ENCODE measurements at places on chromosomes 7 and 10. TPM values are rescaled to one million over a fixed set of nuclear protein-coding genes. Genes with fewer than 3 reads are reported as not detected.

Gene RAB11FIP2
- 49.2 TPM for polyA plus RNA-seq

Gene FANK1
- polyA plus RNA-seq: 8.1 TPM

Gene WDR86
- polyA plus RNA-seq: 24.8 TPM

Gene CYP3A7
- polyA plus RNA-seq: 0.35 TPM

Gene LSM8
- 56.4 TPM for polyA plus RNA-seq

Gene CLEC5A
- polyA plus RNA-seq: 0.20 TPM

Gene UNCX
- polyA plus RNA-seq: 14.9 TPM

Gene ABCF2
- 26.8 TPM for polyA plus RNA-seq

Gene HOXA10
- 162 TPM for polyA plus RNA-seq

Gene FAM237B
- 0.40 TPM for polyA plus RNA-seq

Gene GIMAP7
- 17.9 TPM for polyA plus RNA-seq

Gene TMEM139
- 63.1 TPM for polyA plus RNA-seq

GRCh38 chr10:74328388-74328787 is 177.4 kb downstream of the ADK start:
- DNase-seq: no peak

DNA sequence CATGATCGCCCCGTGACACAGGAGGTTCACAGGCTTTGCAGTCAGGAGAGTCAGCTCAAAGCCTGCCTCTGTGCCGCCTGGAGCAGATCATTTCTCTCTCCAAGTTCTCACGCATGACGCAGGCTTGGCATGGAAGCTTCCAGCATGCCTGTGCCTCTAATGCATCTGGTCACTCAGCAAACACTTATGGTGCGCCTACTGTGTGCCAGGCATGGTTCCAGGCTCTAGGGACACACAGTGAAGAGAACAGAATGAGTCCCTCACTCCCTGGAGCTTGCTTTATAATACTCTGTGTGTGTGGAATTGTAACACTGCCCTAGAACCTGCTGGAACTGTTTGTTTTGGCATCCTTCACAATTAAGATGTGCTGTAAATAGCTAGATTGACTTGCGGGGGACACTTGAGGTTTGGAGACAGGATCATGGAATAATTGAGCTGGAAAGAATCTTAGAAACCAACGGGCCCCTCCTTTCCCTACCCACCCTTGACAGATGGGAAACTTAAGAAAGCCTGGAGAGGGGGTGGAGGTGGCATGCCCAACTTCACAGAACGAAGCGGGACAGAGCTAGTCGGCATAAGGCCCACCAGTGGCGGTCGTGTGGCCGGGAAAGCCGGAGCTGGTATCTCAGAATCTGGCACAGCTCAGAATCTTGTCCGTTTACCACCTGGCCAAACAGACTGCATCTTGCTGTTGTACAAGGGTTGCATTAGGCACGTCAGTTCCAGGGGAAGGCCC is 4.6 kb upstream of the MYH16 start:
- DNase-seq: no peak

DNA sequence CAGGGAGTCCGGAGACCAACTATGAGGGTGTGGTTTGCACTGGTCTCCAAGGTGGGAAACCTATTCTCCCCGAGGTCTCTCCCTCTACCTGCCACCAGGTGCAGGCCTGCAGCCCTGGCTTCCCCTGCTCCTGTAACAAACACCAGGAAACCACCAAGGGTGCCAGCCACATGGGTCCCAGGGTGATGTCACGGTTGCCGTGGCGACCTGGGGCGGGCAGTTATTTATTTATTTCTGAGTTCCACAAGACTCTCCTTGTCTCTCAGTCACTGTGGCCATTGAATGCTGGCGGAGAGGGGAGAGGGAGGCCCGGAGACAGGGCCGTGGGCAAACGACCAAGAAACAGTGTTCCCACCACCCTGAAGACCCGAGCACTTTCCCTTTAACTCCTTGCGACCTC is 27.0 kb downstream of the MMD2 start:
- peak; percentile 8 for DNase-seq

DNA sequence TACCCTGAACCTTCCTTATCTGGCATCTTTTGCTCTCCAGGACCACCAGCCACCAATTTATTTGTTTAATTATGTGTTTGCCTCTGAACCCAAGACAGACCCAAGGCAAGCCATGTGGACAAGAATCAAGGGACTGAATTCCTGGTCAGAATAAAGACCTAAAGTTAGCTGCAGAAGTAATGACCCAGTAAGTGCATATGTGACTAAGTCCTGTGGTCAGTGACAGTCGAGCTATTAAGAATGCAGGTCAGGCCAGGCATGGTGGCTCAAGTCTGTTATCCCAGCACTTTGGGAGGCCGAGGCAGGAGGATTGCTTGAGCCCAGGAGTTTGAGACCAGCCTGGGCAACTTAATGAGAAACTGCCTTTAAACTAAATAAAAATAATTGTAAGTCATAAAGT is 139.4 kb downstream of the CCDC71L start:
- DNase-seq: no peak

- DNase-seq: no peak
Measured at GRCh38 chr7:50838675-50839377, 56.1 kb upstream of the GRB10 start.

DNA sequence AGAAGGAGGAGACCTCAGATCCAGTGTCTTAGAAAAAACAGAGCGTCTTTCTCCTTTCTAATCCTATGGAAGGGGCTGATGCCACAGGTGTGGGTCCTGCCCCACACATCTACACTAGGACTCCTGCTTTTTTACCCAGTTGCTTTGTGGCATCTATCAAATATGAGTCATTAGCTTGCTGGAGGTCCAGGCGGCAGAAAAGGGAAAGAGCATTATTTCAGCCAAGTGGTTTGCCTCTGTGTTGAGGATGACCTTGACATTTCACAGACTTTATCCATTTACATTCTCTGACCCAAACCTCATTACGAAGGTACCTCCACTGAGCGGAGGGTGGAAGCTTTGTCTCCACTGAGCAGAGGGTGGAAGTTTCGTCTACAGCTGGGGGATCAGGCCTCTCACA is 308.4 kb upstream of the KLF6 start:
- no peak for DNase-seq

GRCh38 chr10:119483839-119484238 is 58.7 kb downstream of the RGS10 start:
- no peak for DNase-seq

GRCh38 chr10:112352044-112352443 is 21.9 kb upstream of the ACSL5 start:
- no peak for DNase-seq

- DNase-seq: no peak
Measured at GRCh38 chr10:92894081-92894655, 45.8 kb downstream of the EXOC6 start.

GRCh38 chr7:101126651-101127459 is at the start of gene SERPINE1:
TSS of gene SERPINE1 (plus strand) at chr7:101127104. CDS start at chr7:101128394, 1,290 bp downstream.
- DNase-seq: peak; percentile 79

- no peak for DNase-seq
Measured at GRCh38 chr10:121313119-121313875, 284.9 kb downstream of the FGFR2 start.

DNA sequence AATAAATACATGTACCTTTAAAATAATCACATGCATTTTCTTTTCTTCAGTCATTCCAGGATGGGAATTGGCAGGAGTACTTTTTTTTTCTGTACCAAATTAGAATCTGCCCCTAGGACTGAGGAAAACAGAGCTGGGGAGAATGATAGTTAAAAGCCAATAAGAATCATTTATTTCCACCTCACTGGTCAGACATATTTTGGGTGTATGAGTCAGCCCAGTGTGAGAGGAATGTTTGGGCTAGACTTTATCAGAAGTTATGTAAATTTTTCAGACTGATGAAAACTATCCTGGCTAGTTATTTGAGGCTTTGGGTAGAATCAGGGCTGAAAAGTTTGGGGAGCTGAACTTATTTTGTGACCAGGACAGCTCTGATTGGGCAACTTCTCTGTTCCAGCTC is 303.1 kb upstream of the NPSR1 start:
- DNase-seq: no peak

GRCh38 chr7:48427671-48428070 is 256.4 kb downstream of the ABCA13 start:
- DNase-seq: no peak

DNA sequence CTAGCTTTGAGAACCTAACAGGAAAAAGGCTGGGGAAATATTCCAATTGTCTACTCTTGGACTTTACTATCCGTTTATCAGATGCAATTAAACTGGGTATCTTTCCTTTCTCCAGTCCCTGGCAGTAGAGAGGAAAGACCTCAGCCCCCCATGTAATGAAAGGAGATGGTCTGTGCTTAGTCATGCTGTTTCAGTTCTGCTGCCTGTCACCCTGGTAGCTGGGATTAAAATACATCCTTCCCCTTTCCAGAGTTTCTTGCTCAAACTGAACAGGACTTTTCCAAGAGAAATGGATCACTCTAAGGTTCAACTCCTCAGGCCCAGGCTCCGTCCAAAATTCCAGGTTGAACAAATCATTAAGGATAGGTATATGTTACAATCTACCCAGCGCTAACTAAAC is 202.9 kb downstream of the PTEN start:
- no peak for DNase-seq

GRCh38 chr7:151923097-151923876 is 33.0 kb upstream of the GALNTL5 start:
- no peak for DNase-seq

GRCh38 chr7:148697256-148698006 is 1.3 kb upstream of the CUL1 start:
- no peak for DNase-seq

DNA sequence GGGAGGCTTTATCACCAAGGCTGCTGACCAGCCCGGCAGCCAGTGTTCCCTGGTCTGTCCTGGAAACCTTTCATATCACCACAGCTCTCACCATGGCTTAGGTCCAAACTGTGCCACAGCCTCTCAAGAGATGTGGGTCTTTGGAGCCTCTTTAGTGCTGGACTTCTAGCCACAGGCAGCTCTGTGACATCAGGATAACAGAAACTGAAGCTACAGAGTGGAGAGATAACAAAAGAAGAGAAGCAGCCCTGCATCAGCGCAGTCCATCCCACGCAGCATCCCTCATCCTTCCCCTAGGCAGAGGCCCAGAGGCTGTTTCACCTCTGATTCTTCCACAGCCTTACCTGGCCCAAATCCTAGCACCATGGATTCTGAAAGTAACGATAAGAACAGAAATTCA is 187.9 kb upstream of the KMT2E start:
- DNase-seq: no peak

- DNase-seq: no peak
Measured at GRCh38 chr7:8068892-8069686, 100.5 kb downstream of the GLCCI1 start.

Data from right renal pelvis (tissue), 4 donors.